ENCODE measurements at places on chromosomes 7 and 10.
A peak's percentile ranks its signal among the peaks of the same experiment; 100 is the strongest.

- no peak for DNase-seq
These were observed 94.3 kb upstream of the FRMD4A start for GRCh38 chr10:14425034-14425433.

DNA sequence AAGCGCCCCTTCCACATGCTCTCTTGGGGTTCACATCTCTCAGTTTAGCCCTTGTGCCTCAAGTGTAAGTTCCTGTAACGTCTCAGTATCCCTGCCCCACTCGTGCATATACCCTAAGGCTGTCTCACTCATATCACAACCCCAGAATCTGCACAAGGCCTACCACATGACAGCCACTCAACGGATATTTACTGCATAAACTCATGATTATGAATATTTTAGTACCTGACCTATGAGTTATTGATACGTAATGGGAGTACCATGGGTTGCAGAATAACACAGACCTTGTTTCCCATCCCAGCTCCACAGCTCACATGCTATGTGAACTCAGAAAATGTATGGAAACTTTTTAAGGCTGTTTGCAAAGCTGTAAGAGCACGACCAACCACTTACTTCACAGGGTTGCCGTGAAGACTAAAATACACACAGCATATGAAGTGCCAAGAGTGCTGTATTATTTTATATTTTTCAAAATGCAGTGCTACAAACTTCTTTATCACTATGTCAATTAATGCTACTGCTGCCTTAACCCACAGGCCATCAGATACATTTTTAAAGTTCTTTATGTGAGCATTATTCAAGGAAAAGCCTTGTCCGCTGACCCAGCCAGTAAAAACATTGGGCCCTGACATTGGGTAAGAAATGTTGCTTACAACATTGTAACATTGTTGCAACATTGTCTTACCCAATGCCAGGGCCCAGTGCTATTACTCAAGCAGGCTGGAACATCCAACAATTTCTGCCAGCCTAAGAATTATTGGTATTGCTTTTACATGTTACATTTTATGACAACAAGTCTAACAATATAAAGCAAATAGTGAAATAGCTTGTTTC lies 97.2 kb downstream of the JAZF1 start:
- no peak for DNase-seq

- no peak for DNase-seq
These were observed 31.5 kb downstream of the MACROH2A2 start for GRCh38 chr10:70084189-70084588.

DNA sequence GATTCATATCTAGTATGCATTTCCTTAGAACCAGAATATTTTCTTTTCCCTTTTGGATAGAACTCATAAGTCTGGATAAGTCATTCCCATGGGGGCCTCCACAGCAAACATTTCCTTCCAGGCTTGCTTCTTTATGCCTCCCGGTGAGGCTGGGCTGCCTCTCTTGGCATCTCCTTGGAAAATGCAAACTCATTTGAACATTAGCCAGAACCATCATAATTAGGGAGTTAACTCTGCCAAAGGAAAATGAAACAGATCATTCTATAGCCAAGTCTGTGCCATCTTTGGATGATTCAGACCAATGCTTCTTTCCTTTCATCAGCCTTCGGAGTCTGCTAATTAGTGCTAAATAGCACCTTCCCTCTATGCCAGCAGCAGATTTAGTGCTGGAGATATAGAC lies 81.1 kb downstream of the PLPP4 start:
- peak; percentile 85 for DNase-seq

DNA sequence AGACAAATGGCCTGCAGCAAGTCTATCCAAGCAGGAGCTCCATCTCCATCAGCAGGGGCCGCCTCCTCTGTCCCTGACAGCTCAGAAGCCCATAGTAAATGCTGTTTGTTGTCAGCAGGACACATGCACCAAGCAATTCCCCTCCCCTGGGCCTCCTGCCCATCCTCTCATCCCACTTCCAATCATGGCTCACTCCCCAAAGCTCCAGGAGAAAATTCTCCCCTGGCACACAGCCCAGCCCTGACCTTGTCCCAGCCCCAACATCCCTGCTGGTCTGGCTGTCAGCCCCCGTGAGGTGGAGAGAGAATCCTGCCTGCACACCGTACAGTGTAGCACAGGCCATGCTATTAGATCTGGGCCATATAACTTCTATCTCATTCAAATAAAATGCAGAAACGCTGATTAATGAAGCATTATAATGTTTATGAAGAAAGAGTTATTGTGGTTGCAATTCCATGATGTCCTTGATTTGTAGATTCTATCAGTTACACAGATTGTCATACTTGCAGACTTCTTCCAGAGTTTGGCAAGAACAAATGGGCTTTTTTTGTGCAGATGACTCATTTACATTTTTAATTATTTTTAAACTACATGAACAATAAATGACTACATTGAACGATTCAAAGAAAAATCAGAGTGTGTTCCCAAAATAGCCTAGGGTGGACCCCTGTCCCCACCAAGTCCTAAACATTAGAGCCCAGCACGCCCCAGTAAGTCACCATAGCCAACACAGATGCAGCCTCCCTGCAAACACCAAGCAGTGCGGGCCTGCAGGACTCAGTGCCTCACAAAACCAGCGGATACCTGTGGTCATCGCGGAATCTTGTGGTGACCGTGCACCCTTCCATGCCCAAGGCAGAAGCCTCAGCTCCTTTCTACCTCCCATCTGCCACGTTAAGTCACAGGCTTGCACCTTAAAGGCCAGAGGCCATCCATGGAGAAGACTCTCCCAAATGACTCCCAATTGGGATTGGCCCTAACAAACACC lies 70.1 kb downstream of the COBL start:
- peak; percentile 97 for DNase-seq

DNA sequence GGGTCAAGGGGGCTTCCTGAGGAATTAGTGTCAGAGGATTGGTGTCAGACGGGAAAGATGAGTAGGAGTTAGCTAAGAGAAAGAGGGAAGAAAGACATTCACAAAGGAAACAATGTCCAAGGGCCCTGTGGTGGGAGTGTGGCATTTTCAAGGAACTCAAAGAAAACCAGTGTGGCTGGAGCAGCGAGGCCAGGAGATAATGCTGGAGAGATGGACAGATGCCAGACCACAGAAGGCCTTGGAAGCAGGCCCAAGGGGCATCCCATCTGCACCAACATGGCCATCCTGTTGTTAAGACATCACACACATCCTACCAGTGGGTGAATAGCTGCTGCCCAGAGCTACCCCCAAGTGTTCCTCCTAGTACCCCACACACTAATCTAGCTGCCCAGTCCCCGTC lies 36.1 kb upstream of the CUL1 start:
- no peak for DNase-seq

GRCh38 chr10:75375838-75376237 lies 25.7 kb downstream of the ZNF503 start:
- DNase-seq = no peak

- peak; percentile 92 for DNase-seq
These were observed 104.4 kb upstream of the ZNF92 start for GRCh38 chr7:65269150-65269856.

- DNase-seq = peak; percentile 59
These were observed 11.9 kb downstream of the TSPAN13 start for GRCh38 chr7:16765436-16765859.

GRCh38 chr10:97726636-97727178 lies 10.2 kb upstream of the ZFYVE27 start:
- DNase-seq = peak; percentile 70

- DNase-seq = no peak
These were observed 4.4 kb upstream of the SMC3 start for GRCh38 chr10:110563132-110563531.

- no peak for DNase-seq
These were observed 909.6 kb downstream of the REEP3 start for GRCh38 chr10:64430690-64431323.

GRCh38 chr10:11795101-11795920 lies 27.8 kb upstream of the PROSER2 start:
- no peak for DNase-seq

GRCh38 chr10:72320676-72321247 lies 34.0 kb downstream of the DNAJB12 start:
- peak; percentile 96 for DNase-seq

- no peak for DNase-seq
These were observed 121.6 kb upstream of the UNC5B start for GRCh38 chr10:71090801-71091200.

Data from NCI-H69 (cell line).